Type B pancreatic cell (in vitro differentiated cells): ENCODE measurements at places on chromosomes 2 and 18.

DNA sequence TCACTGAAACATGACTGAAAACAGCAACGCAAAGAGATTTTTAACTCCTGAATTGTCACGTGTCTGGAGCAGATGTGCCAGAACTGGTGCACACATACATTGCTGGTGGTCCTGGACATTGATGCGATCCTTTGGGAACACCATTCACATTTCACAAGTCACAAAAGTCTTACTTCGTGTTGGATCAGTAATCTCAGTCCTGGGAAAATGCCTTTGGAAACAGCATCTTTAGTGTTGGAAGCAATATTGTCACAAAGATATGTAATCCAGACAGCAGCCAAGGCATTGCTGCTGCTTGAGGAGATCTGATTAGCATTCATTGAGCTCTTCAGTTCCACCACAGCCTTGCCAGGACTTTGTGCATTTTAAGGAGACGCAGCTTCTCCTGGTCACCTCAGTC lies 126.2 kb upstream of the SH3BP4 start:
- DNase-seq: no peak

GRCh38 chr2:105329561-105330495 lies at the start of gene TGFBRAP1:
Gene TGFBRAP1, minus strand, starts transcription at chr2:105329735. Its CDS starts 21,434 bp downstream, at chr2:105308301.
- no peak for DNase-seq

DNA sequence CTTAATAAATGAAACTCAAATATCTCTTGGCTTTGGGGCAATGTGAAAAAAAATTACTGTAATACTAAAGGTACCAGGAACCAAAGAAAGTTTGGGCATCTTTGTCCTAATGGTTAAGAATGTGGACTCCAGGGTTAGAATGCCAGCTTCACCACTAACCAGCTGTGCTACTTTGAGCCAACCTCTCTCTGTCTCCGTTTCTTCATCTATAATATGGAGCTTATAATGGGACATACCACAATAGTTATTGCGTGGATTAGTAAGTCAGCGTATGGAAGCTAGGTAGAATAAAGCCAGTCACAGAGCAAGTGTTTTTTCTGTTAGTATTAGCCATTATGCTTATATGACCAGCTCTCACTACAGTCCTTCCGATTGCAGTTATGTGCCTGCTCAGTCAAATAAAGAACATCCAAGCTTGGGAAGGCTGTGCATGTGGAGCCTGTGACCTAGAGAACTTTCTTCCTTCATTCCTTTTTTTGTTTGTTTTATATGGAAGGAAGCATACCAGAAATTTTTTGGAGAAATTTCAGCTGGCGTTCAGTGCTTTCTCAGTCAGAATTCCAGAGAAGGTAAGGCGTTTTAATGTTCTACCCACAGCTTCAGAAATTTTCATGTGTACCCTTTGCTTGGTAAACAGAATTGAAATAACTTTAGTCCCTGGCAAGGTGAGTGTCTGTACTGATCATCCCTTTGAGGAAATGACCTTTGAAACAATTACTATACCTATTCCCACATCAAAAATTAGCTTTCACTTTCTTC lies 114.0 kb upstream of the RND3 start:
- no peak for DNase-seq

- DNase-seq: no peak
Observed at GRCh38 chr2:16082276-16082675, 141.9 kb downstream of the MYCN start.
